Muscle of leg (tissue), 16 donors: ENCODE measurements at places on chromosomes 16 and 17.

- H3K27me3 ChIP-seq: peaks cover 2% of the 10 kb centered on the region
- peak overlapping the region; percentile 100 for H3K27ac ChIP-seq
- no peak for DNase-seq
- H3K4me1 ChIP-seq: peaks cover 7% of the 10 kb centered on the region
- H3K36me3 ChIP-seq: peaks cover 2% of the 10 kb centered on the region
- H3K4me3 ChIP-seq: peak overlapping the region; percentile 100
Measured at GRCh38 chr17:39461926-39462569, 762 bp downstream of the CDK12 start.

DNA sequence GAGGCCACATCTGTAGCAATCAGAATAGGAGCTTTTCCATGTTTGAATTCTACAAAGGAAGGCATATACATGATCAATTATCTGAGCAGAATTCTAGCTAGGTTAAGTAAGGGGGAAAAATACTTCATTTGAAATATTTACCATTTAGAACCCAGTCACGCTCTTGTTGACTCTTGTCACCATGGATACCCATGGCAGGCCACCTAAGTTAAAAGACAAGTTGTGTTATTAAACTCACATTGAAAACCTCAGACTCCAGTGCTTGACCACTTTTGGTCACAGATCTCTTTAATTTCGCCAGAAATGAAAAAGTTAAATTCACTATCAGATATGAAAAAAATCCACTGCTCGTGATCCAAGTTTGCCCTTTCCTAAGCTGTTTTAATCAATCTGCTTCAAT, 4.1 kb downstream of the DDX5 start:
- H3K27ac ChIP-seq: no peak overlapping the region
- H3K4me1 ChIP-seq: peaks cover 15% of the 10 kb centered on the region
- peaks cover 3% of the 10 kb centered on the region for H3K27me3 ChIP-seq
- peaks cover 60% of the 10 kb centered on the region for H3K36me3 ChIP-seq

DNA sequence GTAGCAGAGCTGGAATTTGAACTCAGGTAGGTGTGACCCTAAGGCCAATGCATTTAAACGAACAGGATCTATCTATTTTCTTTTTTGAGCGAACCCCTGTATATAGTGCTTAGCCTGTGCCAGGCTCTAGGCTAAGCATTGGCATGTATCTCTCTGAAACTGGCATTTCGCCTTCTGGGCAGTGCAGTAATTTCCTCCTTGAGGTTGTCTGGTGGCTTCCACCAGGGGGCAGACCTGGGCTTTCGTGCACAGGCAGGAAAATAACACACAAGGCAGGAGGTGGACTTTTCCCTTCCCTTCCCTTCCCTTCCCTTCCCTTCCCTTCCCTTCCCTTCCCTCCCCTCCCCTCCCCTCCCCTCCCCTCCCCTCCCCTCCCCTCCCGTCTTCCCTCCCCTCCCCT, 34.4 kb upstream of the PRKCB start:
- no peaks in the 10 kb centered on the region for H3K4me1 ChIP-seq
- DNase-seq: peak; percentile 44
- H3K4me3 ChIP-seq: no peak overlapping the region
- H3K27me3 ChIP-seq: peaks cover 2% of the 10 kb centered on the region
- no peaks in the 10 kb centered on the region for H3K36me3 ChIP-seq
- no peak overlapping the region for H3K27ac ChIP-seq

DNA sequence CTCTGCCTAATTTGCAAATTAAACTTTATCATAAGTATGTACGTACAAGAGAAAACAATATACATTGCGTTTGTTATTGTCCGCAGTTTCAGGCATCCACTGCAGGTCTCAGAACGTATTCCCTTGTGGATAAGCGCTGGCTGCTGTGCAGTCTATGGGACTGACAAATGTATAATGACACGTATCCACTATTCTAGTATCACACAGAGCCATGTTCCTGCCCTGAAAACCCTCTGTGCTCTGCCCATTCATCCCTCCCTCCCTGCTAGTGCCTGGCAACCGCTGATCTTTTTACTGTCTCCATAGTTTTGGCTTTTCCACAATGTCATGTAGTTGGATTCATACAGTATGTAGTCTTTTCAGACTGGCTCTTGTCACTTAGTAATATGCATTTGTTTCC, 179.4 kb downstream of the MAF start:
- peaks cover 5% of the 10 kb centered on the region for H3K4me1 ChIP-seq
- no peaks in the 10 kb centered on the region for H3K36me3 ChIP-seq
- H3K27me3 ChIP-seq: no peaks in the 10 kb centered on the region
